ENCODE measurements at places on chromosomes 1 and 21.

DNA sequence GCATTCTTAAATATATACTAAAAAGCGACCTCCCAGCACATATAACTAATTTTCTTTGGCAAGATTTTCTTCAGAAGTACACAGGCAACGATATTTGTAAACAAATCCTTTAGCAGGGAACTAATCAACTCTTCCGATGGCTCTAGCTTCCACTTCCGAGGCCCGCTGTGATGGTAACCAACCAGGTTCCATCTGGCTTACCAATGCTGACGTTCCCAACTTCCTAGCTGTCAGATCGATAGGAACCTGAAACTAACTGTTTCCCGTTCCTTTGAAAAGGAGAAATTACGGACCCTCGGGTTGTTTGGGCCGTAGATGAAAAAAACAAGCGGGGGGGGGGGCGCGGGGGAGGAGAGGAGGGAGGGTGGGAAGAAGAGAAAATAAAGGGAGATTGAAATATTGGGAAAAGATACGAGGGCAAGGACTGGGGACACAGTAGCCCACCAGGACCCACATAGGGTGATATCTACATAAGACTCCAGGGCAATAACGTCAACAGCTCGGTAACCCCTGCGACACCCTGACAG lies 513 bp downstream of the GTF2B start:
- DNase-seq: no peak

DNA sequence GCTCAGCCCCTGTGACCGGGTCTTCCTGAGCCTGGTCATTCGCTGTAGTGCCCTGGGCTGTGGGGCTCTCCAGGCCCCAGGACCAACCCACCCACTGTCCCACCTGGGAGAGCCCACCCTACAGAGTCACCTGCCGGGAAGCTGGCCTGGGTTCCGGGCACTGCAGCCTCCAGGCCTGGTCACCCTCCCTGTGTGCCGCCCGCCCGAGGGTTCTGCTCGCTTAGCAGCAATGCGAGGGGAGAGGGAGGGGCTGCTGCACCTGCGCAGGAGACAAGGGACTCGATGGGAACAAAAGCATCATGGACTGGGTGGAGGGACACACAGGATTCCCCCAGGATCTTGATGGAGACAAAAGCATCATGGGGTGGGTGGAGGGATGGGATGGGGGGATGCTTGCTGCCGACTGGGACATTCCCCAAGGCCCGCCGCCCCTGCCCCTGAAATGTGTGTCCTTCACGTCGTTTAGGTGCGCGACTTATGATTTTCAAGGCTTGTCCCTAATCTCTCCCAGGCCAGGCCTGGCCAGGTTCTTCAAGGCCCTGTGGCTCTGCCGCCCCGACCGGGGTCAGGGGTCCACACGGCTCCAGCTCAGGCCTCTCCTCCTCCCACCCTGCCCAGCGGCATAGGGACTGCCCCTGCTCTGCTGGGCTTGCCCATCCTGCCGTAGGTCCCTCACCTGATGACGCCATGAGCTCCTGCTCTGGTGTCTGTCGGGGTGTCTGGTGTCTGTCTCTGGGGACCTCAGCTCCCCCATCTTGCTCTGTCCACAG lies 1.7 kb downstream of the KRTAP10-8 start:
- DNase-seq: no peak

GRCh38 chr1:207875532-207875931 lies 35.4 kb downstream of the CD34 start:
- DNase-seq: no peak

DNA sequence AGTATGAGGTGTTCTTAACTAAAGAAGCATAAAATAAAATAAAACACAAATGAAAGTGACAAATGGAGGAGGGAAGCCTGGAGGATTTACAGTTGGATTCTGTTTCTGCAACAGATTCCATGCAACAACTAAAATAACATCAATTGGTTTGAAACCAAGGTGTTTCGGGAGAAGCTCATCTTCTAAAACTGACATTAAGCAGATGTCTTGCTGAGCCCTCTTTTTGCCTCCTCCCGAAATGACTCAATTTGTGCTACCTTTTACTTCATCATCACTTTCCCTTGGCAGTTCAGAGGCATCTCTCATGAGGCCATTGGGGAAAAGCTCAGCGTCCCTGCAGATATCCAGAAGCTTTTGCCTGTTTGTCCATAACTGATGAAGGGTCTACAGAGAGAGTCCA lies 121.6 kb upstream of the ADAR start:
- DNase-seq: no peak

GRCh38 chr1:24009406-24009805 lies 29.3 kb upstream of the SRSF10 start:
- DNase-seq: no peak

- no peak for DNase-seq
These were observed 53.9 kb downstream of the OPTC start for GRCh38 chr1:203547771-203548421.

DNA sequence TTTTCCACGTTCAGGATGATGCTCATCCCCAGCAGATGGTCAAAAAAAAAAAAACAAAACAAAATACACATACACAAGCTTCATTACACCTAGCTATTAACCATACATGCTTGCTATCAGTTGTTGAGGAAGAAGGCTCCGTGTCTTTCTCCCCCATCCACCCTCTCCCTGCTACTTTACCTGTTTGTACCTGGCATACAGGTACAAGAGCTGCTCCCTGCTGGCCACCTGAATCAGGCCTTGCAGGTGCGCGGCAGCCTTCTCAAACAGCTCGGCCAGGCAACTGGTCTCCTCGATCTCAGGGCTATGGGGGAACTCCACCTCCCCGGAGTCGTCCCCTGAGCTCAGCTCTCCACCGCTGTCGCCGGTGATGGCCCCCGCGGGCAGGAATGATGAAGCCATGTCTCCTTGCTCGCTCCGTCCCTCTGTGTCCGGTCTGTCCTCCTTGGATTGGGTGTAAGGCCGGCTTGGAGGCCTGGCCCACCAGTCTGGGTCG lies 464 bp downstream of the ACBD6 start:
- DNase-seq: peak; percentile 18

DNA sequence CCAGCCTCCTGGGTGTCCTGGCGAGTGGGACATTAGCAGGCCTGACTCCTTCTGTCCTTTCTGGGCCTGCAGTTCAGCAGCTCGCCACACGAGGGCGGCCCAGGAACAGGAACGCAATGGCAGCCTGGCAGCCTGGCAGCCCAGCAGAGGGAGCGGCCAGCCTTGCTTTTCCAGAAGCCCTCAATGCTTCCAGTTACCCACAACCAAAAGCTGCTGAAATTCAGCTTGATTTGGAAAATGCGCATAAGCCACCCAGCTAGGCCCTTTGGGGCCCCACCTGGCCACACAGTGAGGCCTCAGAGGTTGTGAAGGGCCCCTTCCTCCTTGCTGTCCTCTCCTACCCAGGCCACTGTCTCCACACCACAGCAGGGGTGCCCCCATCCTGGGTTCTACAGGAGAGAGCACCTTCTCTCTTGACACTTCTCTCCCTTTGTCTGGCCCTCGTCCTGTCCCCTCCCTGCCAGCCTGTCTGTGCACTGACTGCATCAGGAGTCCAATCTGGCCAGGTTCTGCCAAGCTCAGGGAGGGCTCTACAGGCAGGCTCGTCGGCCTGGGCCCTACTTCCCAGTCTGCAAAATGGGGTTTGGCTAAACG lies 103.4 kb upstream of the VAMP3 start:
- DNase-seq: peak; percentile 65

DNA sequence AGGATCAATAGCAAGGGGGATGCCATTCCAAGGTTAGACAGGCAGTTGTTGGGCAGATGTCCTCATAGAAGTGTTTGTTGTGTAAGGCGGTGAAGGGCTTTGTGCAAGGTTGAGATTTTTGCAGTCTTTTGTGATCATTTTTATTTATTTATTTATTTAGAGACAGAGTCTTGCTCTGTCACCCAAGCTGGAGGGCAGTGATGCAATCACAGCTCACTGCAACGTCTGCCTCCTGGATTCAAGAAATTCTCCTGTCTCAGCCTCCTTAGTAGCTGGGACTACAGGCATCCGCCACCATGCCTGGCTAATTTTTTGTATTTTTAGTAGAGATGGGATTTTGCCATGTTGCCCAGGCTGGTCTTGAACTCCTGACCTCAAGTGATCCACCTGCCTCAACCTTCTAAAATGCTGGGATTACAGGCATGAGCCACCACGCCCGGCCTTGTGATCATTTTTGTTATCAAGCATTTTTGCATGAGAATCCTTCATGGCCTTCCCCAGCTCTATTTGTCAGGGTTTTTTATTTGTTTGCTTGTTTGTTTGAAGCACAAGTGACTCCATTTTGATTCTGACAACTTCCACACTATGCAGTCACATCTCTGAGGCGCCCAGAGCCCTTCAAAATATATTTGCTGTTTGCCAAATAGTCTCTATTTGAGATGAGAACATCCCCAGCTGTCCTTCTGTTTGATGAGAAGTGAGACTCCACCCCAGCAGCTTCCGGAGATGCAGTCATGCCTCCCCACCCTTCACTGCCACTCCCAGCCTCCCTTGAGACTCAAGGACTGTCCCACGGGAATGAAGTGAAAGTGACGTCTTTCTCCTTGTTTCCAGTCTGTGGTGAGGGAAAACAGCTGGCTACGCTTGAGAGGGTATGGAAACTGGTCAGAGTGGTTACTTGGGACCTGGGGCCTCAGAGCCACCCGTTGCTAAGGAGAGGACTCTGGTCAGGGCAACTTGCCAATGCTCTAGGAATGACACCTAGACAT lies 38.0 kb downstream of the TMEM50B start:
- no peak for DNase-seq

- DNase-seq: no peak
These were observed 70.5 kb downstream of the CD2 start for GRCh38 chr1:116824631-116825206.

DNA sequence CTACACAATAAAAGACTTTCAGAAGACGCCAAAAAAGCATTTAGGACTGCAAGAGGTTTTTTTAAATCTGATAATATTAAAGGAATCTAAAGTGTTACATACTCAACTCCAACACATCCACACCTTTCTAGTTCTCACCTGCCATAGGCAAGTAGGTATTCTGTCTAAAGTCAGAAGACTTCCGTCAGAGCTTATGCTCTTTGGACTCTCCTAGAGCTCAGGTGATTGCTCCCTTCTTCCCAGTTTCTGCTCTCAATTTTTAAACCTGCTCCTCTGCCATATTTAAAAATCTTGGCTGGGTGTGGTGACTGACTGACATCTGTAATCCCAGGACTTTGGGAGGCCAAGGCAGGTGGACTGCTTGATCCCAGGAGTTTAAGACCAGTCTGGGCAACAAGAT lies 16.6 kb downstream of the EVI5 start:
- DNase-seq: no peak

- no peak for DNase-seq
These were observed 168.0 kb downstream of the PRDM16 start for GRCh38 chr1:3236955-3237354.

DNA sequence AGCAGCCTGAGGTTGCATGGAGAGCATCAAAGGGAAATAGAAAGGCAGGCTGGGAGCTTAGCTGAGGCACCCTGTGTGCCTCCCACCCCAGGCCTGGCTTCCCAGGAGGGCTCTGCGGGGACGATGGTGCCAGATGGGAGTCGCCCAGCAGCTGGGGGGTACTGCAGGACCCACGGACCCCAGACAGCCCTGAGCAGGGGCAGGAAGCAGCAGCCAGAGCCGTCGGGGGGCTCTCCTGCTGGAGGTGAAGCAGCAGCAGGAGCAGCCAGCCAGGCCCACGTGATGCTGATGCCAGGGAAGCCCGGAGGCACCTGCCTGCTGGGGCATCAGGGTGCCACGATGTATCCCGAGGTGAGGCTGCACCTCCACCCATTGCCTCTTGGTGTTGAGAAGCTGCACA lies 20.4 kb downstream of the RAP1GAP start:
- DNase-seq: no peak

- DNase-seq: no peak
These were observed 12.9 kb downstream of the GPA33 start for GRCh38 chr1:167077128-167077867.

DNA sequence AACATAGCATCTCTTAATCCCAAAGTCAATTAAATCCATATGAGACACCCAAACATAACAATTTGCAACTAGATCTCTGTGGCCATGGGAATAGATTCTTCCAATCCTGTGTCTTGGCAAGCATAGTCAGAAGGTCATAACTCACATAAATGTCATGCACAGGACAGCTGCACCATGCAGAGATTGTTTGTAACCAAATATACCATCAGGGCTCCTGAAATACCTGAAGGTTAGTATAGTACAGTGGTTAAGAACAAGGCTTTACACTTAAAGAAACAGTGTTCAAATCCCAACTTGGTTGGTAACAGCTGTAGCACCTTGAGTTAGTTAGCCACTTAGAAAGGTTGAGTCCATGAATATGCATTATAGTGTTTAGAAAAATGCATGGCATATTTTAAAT lies 82.6 kb upstream of the CCDC190 start:
- DNase-seq: no peak

- no peak for DNase-seq
These were observed 223.6 kb downstream of the CENPF start for GRCh38 chr1:214826619-214827018.

DNA sequence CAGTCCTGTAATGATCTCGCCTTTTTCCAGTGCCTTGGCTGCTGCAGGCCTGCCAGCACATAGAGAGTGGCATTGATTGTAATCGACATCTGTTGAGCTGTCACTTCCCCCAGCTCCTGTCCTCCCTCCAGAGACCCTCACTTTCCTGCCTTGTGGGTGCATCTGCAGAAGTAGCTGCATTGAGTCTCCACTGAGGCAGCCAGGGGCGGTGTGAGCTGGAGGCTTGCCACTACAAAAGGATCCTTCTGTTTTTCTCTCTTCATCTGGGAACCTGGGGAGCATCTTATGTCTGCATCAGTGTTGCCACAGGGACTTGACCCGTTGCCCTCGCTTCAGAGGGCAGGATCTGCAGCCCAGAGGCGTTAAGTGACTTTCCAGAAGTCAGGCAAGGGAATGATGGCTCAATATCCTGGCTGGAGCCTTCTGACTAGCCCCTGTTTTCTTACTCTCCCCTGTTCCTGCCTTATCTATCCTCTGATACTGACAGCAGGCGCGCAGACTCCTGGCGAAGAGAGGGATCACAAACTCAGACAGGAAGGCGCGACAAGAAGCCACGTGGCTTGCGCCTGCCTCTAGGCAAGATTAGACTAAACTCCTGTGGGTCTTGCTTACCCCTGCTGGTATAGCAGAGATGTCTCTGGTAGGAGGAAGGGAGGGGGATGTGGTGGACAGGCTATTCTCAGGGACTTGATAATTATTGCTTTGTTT lies 13.3 kb upstream of the FMOD start:
- no peak for DNase-seq

- no peak for DNase-seq
These were observed 18.6 kb upstream of the CEP350 start for GRCh38 chr1:179935909-179936496.

Measured in activated T-helper 1 cell treated with Interleukin-2 at 50 U/mL for 16 hours (primary cell).